ENCODE measurements at places on chromosomes 16 and 17.

DNA sequence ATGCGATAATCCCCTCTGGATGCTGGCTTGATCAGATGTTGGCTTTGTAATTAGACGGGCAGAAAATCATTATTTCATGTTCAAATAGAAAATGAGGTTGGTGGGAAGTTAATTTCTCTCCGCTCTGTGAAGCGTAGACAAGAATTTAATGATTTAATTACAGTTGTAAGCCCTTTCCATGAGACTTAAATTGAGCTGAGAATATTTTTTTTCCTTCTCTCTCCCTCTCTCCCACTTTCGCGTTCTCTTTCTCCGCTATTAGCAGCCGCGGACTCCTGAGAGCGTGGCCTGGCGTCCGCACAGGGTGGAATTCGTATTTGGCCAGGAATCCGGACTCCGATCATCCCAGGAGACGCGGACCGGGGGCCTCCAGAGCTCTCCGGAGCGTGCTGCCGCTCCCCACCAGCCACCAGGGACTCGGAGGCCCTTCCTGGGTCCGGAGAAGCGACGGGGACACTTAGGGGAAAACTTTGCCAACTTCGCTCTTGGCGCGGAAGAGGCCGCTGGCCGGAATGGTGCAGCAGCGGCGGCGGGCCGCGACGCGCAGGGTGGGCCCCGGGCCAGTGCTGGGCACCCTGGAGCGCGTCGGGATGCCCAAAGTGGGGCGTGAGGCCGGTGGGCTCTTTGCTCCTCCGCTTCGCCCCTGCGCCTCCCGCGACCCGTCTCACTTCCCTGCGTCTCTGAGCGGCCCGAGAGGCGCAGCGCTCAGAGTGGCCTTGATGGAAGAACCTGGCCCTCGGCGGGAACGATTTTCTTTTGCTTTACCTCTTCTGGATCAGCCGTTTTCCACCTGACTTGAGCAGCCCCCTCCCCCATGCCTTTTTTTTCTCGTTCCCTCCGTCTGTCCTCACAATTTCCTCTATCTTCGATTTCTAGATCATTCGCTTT is 3.6 kb upstream of the IRX3 start:
- no peak for DNase-seq

DNA sequence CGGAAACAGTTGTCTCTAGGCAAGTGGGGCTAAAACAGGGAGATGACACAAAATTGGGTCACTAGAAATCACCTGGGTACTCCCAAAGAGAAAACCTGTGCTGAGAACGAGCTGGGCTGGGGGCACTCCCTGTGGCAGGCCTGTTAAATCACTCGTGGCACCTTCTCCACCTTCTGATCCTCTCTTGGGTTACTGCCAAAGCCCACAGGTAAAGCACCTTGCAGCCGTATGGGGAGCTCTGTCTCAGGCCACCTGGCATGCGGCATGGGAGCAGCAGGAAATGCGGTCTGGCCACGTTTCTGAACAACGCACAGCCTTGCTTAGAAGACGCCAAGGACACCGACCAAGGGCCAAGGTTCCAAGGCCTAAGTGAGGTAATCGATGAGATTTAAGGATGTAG is 21.5 kb upstream of the ICAM2 start:
- DNase-seq, result no peak

DNA sequence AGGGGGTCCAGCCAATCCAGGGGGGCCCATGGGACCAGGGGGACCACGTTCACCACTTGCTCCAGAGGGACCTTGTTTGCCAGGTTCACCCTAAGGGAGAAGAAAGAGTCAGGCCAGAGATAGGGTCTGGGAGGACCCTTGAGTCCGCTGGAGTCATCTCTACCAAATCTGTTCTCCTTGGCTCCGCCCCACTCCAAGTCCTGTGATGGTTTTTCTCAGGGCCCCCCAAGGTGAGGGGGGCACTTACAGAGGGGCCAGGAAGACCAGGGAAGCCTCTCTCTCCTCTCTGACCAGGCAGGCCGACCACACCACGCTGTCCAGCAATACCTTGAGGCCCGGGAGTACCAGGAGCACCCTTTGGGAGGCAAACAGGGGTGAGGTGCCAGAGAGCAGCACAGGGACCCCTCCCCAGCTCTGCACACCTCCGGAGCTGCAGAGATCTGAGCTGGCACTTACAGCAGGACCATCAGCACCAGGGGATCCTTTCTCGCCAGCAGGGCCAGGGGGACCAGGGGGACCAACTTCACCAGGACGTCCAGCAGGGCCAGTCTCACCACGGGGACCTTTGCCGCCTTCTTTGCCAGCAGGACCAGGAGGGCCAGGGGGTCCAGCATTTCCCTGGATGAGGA is 12.4 kb downstream of the COL1A1 start:
- DNase-seq, result no peak

- no peak for DNase-seq
These were observed 75.9 kb downstream of the GOSR1 start for GRCh38 chr17:30552994-30553566.

DNA sequence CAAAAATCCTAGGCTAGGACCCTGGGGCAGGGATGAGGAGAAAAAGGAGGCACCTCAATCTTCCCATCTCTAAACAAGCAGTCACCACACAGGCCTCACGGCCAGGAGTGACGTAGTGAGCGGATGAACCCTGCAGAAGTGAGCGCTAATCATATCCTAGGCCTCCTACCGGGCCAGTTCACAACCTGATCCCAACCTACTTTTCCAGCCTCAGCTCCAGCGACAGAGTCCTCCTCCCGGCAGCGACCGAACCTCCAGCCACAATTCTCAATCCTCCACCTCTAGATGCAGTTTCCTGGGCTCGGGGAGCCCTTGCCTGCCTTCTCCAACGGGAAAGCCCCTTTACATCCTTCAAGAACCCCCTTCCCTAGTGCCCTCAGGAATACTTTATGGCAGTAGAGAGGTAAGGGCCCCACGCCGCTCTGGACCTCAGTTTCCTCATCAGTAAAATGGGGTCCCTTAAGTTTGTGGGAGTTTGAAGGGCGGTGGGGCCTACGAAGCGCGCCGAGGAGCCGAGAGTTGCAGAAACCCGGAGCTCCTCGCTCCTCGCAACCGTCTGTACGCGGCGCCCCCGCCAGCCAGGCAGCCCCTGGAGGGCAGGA is 1.4 kb downstream of the ZNF668 start:
- peak; percentile 29 for DNase-seq

GRCh38 chr17:70168977-70169708 is at the start of gene KCNJ2:
Gene KCNJ2 (plus strand): TSS chr17:70169532. CDS start chr17:70175040, 5,508 bp downstream.
- DNase-seq, result peak; percentile 85

- DNase-seq, result no peak
These were observed 75.8 kb downstream of the WSCD1 start for GRCh38 chr17:6145946-6146345.

DNA sequence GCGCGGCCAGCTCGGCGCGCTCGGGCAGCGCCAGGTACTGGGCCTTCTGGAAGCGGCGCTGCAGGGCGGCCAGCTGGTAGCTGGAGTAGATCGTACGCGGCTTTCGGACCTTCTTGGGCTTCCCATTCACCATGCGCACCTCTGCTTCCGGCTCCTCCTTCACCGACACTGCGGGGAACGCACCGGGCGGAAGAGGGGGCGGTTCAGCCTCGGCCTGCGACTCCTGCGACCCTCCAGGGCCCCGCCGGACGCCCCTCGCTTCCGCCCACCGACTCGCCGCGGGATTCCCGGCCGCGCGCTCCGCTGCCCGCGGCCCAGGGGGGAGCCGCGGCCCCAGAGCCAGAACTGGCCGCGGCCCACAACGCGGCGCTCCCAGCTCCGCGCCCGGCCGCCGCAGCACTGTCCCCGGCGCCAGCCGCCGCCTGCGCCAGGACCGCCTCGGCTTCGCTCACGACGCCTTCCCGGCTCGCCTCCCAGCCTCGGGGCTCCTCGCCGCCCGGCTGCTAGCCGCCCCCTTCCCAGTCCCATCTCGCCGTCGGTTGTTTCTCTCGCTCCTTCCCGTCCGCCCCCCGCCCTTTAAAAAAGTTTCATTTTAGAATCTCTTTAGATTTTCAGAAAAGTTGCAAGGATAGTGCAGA is 1.5 kb downstream of the DLX3 start:
- DNase-seq, result no peak

GRCh38 chr17:80154166-80154565 is 7.2 kb upstream of the EIF4A3 start:
- DNase-seq, result no peak

- DNase-seq, result no peak
These were observed 155.3 kb downstream of the C16orf78 start for GRCh38 chr16:49528866-49529288.

DNA sequence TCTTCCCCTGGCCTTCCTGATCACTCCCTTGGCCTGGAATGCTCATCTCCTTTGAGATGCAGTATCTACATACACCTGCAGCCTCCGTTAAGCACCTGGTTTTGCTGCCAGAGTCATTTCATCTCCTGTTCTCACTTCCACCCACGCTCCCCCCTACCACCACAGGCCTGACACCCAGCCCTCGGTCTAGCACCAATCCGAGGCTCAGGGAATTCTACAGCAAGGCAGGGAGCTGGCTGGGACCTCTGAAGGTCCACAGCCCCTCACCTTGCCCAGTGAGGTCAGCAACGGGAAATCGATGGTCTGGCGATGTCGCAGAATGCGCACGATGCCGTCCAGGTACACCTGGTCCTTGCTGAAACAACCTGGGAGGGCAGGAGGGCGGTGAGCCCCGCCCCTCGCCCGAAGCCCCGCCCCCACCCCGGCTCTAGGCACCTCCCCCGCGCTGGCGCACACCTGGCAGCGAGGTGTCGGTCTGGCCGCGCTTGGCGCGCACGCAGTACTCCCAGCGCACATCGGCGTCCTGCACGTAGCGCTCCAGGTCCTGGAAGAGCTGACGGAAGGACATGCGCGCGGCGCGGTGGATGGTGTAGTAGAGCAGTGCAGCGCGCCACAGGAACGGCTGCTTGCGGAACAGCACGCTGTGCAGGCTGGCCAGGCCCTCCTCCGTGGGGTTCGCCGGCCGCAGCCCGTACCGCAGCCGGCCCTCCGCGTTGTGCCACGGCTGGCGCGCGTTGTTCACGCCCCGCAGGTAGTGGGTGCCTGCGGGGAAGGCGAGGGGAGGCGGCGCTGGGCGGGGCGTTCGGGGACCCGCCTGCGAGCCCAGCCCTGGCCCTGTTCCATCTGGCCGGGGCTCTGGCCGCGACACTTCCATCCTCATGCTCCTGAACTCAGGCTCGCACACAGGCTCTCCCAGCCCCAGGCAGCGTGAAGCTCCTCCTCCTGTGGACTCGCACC is 5.7 kb downstream of the MATCAP1 start:
- DNase-seq, result no peak

GRCh38 chr17:50044483-50044882 is 11.4 kb upstream of the ITGA3 start:
- no peak for DNase-seq

DNA sequence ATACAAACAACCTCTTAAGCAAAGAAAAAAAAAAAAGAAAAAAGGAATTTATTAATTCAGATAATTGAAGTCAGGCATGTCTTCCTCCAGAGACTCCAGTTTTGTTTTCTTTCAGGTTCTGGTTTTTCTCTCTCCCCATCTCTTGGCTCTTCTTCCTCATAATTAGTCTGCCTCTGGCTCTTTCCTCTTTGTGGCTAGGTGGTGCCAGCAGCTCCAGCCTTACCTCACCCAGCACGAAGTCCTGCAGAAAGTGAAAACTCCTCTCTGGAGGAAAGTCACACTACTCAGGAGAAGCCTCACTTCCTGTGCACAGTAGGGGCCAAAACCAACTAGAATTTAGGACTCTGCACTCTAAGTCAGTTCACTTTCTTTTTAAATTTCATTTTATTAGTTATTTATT is 10.3 kb upstream of the NFAT5 start:
- no peak for DNase-seq

- no peak for DNase-seq
These were observed 45.8 kb upstream of the GSE1 start for GRCh38 chr16:85567101-85567866.

- DNase-seq, result no peak
These were observed 37.5 kb downstream of the AKAP10 start for GRCh38 chr17:19939993-19940721.

- DNase-seq, result no peak
These were observed 88.5 kb downstream of the ZFHX3 start for GRCh38 chr16:72959301-72959996.

GRCh38 chr16:3748307-3748706 is 31.0 kb upstream of the TRAP1 start:
- no peak for DNase-seq

GRCh38 chr17:39339272-39339671 is 62.2 kb downstream of the FBXL20 start:
- no peak for DNase-seq

- no peak for DNase-seq
These were observed 169.3 kb downstream of the PARN start for GRCh38 chr16:14460726-14461125.

DNA sequence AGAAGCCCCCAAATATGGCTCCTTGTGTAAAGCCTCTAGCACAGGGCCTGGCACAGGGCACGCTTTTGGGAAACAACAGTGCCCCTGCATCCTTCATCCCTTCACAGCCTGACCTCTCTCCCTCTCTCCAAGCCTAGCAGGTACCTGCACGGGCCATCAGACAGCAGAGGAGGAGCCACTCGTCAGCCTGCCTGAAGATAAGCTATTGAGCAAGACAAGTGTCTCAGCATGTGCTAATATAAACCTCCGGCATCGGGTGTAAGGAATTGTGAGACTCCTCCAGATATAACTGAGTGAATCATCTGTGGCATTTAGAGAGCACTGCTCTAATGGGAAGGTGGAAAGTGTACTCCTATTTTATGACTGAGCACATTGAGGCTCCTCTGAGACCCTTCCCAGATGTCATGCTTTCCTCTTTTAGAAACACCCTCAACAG is 38.3 kb downstream of the TBX4 start:
- peak; percentile 70 for DNase-seq

- no peak for DNase-seq
These were observed 15.7 kb upstream of the GPR139 start for GRCh38 chr16:20089246-20089965.

GRCh38 chr16:17470182-17470907 is 415 bp downstream of the XYLT1 start:
- no peak for DNase-seq

DNA sequence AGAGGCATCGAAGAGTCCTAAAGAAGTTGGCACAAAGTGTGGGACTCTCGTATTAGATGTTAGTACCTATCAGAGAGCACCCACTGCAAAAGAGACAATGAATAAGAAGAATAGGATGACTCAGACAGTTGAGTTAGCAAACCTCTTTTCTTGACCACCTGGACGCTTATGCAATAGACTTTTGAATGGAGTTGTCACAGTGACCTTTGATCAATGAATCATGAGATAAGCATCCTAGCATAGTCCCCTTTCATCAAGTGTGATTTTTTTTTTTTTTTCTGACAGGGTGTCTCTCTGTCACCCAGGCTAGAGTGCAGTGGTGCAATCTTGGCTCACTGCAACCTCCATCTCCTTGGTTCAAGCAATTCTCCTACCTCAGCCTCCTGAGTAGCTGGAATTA is 1417.9 kb upstream of the GOT2 start:
- DNase-seq, result no peak

DNA sequence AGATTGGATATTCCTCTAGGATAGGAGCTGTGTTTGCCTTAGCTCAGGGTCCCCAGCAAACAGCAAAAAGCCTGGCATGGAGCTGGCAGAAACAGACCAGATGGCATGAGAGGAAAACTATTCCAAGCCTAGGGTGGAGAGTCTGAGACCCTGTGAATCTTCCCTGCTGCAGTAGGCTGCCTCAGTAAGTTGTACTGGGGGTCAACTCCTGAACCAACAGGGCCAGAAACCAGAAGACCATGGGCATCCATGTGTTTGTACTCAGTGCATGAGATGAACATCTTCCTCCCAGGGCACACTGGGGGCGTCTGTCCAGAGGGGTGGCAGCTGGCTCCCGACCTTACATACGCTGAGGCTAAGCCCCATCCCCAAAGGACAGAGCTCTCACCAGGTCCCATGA is 214.4 kb downstream of the C16orf78 start:
- DNase-seq, result no peak

- no peak for DNase-seq
These were observed 4.5 kb downstream of the TMEM235 start for GRCh38 chr17:78235885-78236284.

GRCh38 chr17:79750650-79751545 is 20.2 kb downstream of the ENPP7 start:
- DNase-seq, result no peak
